WERI-Rb-1 (cell line): ENCODE measurements at places on chromosomes 3 and 15.

DNA sequence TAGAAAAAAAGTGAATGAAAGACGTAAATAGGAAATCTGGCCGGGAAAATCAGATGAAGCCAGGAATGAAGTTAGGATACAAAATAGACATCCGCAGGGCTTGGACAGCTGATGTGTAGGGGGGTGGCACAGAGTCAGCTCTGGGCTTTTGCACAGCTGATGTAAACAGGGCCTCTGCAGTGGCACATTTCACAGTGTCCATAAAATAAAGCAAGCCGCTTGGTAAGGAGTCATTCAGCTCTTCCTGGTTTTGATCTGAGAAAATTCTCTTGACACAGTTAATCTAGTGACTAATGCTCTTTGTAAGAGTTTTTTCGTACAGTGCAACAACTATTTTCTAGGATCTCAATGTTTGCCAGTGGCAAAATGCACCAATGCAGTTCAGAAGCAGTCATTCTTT is 153.3 kb downstream of the USP13 start:
- no peak for DNase-seq

GRCh38 chr3:27642796-27643195 is 79.3 kb downstream of the EOMES start:
- DNase-seq = no peak

GRCh38 chr15:70127288-70127746 is 29.6 kb upstream of the TLE3 start:
- no peak for DNase-seq

DNA sequence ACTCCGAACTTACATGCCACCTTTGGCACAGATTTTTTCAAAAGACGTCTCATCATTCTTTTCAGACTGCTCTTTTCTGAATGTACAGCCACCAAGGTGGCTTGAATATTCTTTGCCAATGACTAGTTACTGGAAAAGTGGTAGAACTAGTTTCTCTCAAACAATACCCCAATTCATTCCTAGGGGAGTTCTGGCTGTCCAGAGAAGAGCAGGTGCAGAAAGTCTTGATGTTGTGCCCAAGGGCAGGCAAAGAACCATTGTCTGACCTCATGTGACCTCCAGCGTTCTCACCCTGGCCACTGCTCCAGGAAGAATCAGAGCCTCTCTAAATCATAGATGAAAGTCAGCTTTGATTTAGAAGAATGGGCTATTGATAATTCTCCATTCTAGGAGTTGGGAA is 5.5 kb downstream of the LMOD3 start:
- DNase-seq = no peak

GRCh38 chr15:55247311-55247710 is 42.3 kb downstream of the RAB27A start:
- DNase-seq = no peak

GRCh38 chr3:94573337-94573736 is 510.5 kb downstream of the NSUN3 start:
- DNase-seq = no peak

DNA sequence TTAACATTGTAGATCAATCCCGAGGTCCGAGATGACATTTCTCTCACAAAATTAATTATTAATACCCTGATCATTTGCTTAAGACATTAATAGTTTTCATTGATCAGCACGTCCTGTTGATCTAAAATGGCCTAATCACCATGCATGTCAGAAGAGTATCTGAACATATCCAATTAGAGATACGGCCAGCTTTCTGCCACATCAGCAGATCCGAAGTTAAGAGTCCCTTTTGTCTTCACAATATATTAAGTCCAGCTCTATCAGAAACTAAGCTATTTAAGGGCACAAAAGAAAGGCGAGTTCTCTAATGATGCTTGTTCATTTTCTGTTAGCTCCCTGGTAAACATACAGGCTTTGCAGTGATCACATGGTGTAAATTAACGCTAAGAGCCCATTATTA is 470.3 kb downstream of the CNTN4 start:
- no peak for DNase-seq

- peak; percentile 60 for DNase-seq
Measured at GRCh38 chr15:55897560-55898336, 95.7 kb downstream of the NEDD4 start.

DNA sequence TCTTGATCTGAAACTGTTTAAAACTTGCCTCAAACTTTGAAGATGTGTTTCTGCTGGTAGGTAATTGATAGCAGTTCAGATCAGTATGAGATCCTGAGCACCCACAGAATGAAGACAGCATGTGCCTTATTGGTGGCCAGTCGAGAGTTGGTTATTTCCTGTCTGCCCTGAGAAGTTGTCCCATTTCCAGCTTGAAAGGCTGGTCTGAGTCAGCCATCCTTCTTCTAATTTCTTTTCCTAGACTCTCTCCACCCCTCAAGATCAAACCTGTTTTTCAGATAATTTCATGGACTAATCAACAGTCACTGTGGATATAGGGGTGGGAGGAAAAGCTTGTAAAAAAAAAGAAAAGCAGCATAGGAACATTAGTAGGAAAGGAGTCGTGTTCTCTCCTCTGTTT is 464.4 kb downstream of the FOXP1 start:
- no peak for DNase-seq

- no peak for DNase-seq
Measured at GRCh38 chr3:191972714-191973398, 511.9 kb downstream of the PYDC2 start.

GRCh38 chr15:70566989-70567388 is 196.4 kb downstream of the UACA start:
- no peak for DNase-seq

- no peak for DNase-seq
Measured at GRCh38 chr3:174253196-174253823, 605.8 kb upstream of the NAALADL2 start.

DNA sequence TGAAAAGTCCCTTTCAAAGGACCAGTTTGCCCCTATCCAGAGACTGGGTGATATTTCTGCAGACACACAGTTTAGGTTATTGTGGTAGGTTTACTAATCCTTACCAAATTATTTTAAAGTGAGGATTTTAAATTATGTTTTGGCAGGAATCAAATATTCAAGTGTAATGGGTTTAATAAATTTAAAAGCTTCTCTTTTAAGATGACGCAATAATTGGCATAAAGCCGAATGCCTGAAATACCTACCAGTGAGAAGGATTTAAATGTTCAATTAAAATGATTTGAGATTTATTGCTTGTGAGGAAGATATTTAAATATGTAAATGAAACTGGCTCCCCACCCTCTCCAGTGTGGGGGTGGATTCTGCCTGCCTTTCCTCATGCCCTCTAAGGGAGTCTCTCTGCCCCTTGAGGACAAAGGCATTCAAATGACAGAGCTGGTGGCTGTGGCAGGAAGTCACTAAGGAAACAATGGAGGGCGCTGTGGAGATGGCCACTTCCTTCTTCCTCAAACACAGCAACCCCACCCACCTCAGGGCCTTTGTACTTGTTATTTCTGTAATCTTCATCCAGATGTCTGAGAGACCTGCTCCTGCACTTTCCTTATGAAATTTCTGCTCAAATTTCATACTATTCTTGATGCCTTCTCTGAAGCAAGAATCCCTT is 131.7 kb downstream of the TNIK start:
- DNase-seq = peak; percentile 56

DNA sequence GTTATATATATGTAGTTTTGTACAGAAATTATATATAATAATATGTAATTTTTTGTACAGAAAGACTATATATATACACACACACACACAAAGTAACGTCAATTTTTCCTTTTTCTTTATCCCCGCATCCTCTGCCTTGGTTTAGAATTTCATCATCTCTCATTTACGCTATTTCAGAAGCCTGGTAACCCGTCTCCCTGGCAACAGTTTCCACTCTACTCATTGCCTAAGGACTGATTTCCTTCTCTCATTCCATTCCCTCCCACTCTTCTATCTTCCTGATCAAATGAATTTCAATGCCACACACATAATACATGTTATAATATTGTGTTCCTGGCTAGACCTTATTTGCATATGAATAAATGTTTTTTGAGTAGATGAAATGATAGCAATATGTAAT is 47.8 kb upstream of the NDN start:
- DNase-seq = no peak

- DNase-seq = no peak
Measured at GRCh38 chr15:71585159-71585558, 225.2 kb upstream of the NR2E3 start.

DNA sequence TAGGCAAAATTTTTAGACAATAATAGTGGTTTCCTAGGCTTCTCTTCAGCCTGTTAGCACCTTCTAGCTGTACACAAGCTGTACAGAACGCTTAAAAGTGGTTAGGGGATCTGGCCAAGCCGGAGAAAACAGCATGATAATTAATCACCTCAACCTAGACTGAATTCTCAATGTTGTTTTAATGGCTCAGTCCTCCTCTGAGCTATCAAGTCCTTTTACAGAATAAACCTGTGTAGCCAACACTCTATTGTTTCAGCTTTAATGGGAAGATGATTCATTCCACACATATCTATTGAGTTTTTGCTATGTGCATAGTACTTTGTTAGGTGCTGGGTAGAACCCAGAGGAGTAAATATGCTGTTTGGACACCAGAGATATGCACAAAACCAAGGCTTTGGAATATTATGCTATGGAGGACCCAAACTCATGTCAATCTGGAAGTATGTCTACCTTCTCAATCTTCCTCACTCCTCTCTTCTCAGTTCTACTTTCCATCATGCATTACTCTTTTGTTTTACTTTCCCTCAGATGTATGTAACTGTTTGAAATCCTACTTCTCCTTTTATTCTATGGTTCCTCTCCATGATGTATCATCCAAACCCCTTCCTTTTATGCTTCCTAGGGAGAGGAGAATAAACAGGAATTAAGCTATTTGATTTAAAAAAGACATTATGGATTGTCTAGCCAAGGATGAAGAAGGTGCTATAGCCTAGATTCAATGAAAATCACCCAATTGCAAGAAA is 27.6 kb upstream of the UBE2E2 start:
- DNase-seq = no peak

GRCh38 chr3:73473181-73473897 is 151.4 kb downstream of the PDZRN3 start:
- no peak for DNase-seq

DNA sequence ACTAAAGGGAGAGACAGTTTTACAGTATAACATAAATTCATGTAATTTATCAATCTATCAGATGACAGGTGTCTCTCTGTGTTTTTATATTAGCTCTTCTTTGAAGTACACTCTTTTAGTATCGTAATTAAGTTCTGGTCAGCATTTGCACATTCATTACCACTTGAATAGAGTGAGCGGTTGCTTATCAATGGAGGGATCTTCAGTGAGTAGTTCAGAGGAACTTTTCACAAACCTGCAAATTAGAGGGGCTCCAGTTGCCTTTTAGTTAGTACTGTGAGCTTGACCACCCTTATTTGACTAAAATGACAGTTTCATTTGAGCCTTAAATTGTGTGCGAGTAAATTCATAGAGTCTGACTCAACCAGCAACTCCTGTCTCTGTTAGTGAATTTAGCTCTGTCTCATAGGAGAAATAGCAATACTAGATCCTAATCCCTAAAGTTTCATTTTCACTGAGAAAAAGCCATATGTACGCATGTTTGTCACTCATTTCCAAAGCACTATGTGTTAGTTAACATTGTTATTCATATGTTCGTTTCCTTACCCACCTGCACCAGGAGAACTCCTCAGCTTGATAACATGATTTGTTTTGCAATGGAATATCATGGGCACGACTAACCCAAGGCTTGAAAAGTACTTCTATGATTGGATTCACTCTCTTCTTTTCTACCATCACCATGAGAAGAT is 57.5 kb upstream of the ZBED2 start:
- DNase-seq = no peak

DNA sequence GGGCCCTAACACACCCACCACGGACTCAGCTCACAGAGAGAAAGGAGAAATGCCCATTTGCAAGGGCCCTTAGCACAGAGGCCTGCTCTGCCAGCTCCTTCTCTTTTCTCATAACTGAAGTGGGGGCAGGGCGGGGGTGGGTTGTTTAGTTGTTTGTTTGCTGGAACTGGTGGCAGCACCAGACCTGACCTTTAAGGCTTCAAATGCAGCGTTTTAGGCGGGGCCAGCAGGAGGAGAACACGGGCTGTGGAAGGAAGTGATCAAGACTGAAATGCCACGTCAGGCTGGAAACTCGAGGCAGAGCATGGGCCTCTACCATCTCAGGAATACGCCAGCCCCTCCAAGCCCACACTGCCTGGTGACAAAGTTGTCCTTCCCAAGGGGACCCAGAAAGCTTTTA is 9.3 kb downstream of the CACNA2D2 start:
- no peak for DNase-seq

DNA sequence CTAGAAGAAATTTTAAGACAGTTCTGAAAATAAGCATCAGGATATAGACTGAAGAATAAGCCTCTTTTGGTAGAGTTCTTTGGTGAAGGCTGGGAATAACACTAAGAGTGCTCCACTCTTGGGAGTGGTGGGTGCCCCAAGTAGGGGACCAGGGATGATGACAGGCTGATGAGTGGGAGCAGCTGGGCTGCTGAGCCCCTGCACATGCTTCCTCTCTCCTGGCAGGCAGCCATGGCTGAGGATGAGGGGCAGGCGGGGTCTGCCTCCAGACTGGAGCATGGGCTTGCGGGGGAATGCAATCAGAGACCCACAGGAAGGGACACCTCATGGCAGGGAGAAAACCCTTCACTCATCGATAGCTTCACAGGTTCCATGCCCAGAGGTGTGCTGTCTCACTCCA is 72.6 kb upstream of the RORA start:
- no peak for DNase-seq

GRCh38 chr15:48520376-48521155 is 124.9 kb downstream of the FBN1 start:
- peak; percentile 20 for DNase-seq

- DNase-seq = no peak
Measured at GRCh38 chr3:25056803-25057351, 371.2 kb upstream of the RARB start.

GRCh38 chr15:88121968-88122530 is 134.5 kb downstream of the NTRK3 start:
- DNase-seq = no peak

GRCh38 chr3:141452045-141452444 is 34.8 kb upstream of the RASA2 start:
- peak; percentile 46 for DNase-seq

- DNase-seq = no peak
Measured at GRCh38 chr3:171044835-171045793, 18.6 kb upstream of the SLC2A2 start.

- DNase-seq = no peak
Measured at GRCh38 chr3:56980243-56980642, 80.2 kb upstream of the SPATA12 start.

DNA sequence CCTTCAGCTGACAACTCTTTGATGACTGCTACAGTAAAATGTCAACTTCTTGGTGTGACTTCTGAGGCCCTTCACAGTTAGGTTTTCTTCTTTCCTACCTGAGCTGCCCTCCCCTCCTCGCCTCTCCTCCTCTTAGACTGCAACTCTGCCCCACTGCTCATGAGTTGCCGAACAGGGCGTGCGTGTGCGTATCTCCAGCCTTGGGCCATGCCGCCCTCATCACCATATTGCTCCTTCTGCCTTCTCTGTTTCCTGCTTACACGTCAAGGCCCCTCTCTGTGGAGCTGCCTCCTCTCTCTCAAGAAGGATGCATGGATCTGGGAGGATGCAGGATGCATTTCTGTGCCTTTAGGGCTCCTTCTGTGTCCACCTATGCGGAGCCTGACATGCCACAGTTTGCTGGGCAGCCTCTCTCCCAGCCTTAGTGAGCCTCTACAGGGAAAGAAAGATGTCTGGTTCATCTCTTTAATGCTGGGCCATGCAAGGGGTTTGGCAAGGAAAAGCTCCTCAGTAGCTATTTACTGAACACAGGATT is 205.9 kb downstream of the RPLP1 start:
- no peak for DNase-seq

GRCh38 chr3:78148986-78149717 is 1109.3 kb downstream of the ROBO2 start:
- no peak for DNase-seq
